ENCODE measurements at places on chromosomes 1 and 21.
A peak's percentile ranks its signal among the peaks of the same experiment; 100 is the strongest.

DNA sequence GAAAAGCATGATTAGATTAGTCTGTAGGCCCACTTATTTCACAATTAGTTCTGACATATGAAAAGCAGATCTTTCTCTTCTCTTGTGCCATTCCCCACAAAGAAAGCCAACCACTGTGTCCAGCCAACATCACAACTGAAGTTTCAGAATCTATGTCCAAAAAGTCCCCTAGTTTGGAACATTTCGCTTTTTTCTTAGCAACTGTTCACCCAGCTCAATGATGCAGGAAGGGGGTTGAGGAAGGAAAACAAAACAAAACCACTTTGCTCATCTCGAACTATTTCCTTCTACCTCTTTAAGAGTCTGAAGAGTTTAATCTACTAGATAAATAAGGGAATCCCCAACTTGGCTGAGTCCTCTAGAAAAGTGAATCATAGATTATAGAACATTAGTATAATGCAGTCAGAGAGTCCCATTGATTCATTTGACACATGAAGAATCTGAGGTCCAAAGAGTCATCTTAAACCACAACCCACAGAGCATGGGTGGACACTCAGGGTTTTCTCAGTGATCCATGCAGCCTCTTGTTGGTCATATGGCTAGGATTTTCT lies 159.3 kb upstream of the SGIP1 start:
- DNase-seq: no peak

DNA sequence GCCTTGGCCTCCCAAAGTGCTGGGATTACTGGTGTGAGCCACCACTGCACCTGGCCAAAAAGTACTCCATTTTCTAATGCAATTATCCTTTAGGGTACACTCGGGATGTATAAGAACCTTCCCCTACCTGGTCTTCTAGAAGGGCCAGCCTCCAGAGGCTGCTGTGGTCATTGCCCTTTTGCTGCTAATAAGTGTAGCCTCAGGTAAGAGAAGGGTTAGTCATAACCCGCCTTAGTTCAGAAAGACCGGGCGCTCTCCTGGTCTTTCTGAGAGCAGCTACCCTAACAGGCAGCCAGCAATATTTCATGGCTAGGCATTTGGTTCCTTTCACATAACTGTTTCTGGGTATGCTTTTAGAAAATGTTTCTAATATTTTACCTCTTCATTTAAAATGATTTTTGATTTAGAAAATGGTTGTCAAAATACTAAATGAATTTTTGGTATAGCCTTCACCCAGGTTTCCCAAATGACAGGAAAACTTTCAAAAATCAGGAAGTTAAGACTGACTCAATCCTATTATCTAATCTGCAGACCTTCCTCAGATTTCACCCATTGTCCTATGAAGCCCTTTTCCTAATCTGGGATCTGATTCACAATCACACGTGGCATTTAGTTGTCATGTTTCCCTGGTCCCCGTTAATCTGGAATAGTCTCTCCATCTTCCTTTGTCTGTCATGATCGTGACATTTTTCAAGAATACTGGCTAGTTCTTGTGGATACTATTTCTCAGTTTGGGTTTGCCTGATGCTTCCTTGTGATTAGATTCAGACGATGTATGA lies 479.0 kb downstream of the SIPA1L2 start:
- no peak for DNase-seq

GRCh38 chr1:232704694-232705680 lies 75.1 kb upstream of the SIPA1L2 start:
- peak; percentile 85 for DNase-seq

DNA sequence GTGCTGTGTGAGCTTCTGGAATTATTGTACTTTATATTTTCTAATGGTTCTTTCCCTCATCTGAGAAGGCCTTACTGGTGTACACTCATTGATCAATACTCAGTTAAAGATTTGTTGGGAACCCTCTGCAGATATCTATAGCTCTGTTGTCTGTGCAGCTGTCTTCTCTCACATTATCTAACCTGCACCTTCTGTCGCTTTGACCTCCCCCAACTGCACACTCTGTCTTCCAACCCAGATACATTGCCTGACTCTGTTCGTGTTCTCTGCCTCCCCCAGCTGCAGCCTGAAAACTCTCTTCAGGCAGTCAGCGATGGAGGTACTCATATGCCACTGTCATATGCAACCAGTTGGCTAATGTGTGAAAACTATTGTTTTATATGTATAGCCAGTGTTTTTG lies 334.3 kb downstream of the NCAM2 start:
- no peak for DNase-seq

DNA sequence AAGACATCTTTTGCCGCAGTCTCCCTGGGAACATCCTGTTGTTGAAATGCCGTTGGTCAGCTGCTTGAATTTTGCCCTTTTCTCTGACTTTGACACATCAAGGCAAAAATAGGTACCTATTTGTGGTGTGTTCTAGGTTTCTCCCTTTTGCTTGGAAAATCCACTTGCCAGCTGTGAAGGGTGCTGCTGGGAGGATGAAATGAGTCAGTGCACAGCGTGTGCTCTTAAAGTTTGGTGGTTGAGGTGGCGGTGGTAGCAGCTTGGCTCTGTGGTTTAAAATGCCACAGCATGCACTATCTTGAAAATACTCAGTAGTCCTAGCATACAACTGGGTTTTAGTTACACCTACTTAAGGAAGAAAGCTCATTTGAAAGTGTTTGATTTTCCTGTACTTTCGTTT lies 183.8 kb downstream of the DHRS3 start:
- no peak for DNase-seq

GRCh38 chr1:236942431-236942830 lies 61.8 kb downstream of the MT1HL1 start:
- DNase-seq: no peak

DNA sequence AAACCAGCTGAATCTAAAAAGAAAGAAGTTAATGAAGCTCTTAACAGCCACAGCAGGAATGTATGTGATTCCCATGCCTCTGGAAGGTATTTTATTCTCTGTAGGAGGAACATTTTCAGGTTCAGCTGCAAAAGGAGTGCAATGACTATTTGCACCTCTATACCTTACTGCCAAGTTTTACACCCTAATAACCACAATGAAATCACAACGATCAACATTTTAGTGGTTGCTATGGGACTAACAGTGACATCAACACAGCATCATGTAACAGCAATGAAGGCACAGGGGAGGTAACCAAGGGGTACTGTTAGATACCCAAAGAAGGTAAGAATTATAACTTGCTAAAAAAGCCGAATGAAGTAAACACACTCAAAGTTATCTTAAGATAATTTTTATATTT lies 116.3 kb upstream of the HP1BP3 start:
- DNase-seq: no peak

- DNase-seq: no peak
These were observed 56.0 kb downstream of the SASS6 start for GRCh38 chr1:100076744-100077143.

GRCh38 chr1:45299981-45300668 lies 26.6 kb upstream of the HPDL start:
- peak; percentile 58 for DNase-seq

- no peak for DNase-seq
These were observed 9.3 kb downstream of the RAVER2 start for GRCh38 chr1:64754173-64754572.

GRCh38 chr1:156662800-156663055 lies 14.5 kb downstream of the NES start:
- no peak for DNase-seq

DNA sequence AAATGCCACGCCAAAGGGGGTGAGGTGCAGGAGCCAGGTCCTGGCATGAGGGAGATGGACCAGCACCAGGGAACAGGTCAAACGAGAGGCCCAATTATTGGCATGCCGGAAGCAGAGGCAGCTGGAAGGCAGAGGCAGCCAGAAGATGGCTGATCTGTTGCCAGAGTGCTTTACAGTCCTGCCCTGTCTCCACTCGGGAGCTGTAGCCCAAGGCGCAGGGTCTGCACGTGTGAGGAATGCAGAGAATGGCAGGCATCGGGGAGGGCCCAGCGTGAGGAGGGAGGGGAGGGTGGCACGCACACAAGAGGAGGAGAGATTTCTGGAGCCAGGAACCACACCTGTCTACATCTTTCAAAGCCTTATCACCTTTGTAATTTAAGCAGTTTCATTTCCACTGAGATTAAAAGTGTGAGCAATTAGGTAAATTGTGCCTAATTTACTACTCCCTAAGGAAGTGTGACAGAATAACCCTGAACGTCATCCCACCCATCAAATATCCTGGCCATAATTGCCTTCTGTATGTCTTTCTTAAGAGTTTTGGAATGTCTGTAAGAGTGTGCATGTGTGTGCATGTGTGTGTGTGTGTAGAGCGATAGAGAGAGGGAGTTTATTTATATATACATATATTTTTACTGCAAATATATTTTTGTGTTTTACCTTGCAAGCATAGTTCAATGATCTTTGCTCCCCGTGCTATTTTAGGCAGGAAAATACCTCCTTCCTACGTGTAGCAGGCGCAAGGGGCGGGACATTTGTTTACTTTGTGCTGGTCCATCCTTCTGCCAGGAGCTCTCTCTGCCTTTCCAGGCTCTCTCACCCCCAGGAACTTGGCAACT lies 125.5 kb upstream of the SERBP1 start:
- DNase-seq: no peak
